ENCODE measurements at places on chromosomes 1 and 21.

DNA sequence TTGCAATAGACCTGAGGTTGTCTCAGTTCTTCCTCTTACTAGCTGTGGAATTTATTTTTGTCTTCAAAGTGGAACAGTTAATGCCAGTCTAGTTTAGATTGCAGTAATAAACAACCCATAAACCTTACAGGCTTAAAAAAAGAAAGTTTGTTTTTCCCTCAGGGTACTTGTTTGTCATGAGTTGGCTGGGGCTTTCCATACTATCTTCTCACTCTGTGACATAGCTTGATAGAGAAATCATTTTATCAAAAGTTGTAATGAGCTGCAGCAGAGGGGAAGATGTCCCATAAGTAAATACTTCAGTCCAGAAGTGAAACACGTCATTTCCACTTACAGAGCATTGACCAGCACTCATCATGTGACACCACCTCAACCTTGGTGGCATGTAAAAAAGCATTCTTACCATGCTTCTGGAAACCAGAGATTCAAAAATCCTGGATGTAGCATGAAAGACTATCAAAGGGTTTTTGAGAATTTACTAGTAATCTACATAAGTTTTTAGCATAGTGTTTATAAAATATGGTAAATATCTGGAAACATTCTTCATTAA, 62.8 kb upstream of the COL11A1 start:
- DNase-seq = no peak

- peak; percentile 89 for DNase-seq
These were observed 14.7 kb upstream of the GPR37L1 start for GRCh38 chr1:202107801-202108731.

DNA sequence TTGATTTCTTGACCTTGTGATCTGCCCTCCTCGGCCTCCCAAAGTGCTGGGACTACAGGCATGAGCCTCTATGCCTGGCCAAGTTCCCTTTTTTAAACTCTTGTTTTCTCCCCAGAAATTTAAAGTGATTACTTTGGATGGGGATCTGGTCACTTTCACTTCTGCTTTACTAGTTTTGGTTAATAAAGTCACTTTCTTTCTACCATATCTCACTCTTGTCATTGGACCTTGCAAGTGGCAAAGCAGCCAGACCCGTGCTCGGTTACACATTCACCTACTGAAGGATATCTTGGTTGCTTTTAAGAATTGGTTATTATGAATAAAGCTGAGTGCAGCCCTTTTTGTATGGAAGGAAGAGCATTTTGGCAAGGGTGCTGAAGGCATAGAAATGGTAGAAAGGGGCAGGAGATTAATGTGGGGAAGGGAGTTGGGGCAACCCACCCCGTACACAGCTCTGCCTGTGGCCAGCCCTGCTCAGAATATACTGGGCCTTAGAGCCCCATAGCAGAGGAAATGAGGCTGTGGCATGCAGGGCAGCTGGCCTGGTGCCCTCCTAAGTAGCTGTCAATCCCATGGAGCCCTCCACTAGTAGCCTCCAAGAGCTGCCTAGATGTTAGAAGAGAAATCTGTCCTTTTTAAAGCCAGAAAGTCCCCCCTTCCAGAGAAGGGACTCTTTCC, 40.7 kb downstream of the CD2 start:
- no peak for DNase-seq

DNA sequence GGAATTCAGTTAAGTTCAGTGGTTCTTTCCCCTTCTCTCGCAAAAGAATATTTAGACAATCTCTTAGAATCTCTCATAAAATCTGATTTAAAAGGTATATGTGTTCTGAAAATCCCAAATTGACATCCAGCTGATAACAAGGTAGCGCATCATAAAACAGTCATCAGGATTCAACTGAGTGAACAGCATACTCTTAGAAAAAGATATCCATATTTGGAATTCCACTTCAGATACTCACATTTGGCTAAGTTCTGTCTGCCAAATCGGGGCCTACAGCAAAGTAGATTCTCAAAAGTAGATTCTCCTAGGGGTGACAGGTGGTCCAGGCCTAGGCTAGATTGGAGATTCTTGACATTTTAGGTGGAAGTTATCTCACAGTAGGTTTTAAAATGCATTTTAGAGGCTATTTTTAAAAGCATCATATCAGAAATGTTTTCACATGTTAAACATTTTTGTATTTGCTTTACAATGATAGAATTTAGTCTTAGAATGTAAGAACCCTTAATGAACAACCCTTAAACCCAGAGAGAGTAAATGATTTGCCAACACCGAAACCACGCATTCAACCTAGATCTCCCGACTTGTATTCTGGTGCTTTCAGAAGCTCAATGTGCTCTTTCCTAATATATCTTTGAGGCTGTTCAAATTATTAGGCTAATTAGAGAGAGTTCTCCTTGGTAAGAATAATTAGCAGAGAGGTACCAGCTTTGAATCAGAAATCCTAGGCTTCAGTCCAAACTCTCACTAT, 318.9 kb downstream of the LMO4 start:
- no peak for DNase-seq

DNA sequence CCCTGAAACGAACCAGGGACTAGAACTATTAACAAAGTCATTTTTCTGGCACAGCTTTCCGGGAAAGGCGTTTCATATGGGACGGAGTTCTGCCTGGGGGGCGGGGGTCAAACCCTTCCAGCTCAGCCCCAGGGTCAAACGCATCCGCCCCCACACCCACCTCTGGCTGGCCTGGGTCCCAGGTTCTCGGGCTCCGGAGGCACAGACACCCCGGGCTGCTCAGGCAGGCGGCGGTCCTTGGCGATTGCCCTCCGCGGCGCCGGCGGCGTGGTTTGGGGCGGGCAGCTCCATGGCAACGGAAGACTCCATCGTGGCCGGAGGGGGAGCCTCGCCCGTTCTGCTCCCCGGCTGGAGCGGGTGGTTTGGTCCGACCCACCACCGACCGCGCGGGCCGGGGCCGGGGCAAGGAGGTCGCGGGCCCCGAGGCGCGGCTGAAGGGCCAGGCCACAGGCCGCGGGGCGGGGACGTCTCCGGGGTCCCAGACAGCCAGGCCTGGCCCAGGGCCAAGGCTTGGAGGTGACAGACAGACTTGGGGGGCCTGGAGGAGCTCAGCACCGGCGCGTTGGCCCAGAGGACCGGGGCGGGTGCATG, at the start of gene CFAP74:
TSS of gene CFAP74 (minus strand) at position 246 of the 591 bp plus-strand sequence. CDS start 12,830 bp downstream, outside the sequence.
- DNase-seq = no peak

DNA sequence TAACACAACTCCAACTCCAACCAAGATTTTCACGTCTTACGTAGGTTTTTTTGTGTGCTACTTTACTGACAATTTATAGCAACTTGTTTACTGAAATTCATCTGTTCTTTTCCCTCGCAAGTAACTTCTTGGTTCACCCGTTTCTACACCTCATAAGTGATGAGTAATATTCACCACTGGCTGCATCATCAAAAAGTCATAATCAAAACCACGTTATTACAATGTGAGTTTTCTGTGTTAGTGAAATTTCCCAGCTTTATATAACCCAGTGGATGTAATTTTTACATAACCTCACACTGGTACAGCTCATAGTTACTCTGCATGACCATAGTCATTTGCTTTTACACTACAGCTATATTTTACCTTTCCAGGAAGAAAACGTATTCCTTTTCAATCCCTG, 401.1 kb upstream of the LYPLAL1 start:
- no peak for DNase-seq

GRCh38 chr21:18153063-18153462, 91.6 kb upstream of the CHODL start:
- DNase-seq = no peak

GRCh38 chr1:181637998-181638397, 154.7 kb downstream of the CACNA1E start:
- DNase-seq = no peak

DNA sequence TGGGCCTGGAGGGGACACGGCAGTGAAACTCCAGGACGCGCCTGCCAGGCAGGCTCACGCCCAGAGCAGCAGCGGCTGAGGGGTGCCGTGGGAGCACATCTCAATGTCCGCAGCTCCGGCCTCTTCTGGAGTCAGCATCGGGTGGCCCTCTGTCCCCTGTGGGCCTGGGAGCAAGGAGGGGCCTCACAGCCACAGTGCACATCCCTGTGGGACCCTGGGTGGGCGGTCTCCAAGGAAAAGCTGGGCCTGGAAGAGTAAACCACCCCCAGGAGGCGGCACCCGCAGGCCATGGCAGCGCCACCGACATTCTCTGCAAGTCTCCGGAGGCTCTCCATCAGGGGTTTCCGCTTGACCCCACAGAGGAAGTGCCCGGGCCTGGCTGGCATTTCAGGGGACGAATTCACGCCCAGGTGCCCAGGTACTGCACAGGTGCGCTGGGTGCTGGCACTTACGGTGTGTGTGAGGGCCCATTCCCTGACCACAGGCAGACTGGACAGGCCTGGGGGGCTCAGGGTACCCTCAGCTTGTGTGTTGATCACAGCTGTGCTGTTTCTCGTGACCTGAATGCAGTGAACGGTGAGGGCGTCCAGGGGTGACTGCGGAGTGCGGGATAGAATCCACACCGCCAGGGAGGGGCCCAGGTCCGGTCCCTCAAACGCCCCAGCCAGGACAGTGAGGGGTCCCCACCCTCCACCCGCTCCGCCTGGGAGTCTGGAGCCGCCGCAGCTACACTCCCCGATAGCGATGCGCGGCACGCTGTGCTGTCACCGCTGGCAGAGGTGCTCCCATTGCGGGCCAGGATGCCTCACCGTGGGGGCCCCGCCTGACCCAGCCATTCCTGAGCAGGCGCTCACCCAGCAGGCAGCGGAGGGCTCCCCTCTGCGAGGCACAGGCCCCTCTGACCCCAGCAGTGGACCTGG, 16.6 kb upstream of the RNF223 start:
- no peak for DNase-seq

DNA sequence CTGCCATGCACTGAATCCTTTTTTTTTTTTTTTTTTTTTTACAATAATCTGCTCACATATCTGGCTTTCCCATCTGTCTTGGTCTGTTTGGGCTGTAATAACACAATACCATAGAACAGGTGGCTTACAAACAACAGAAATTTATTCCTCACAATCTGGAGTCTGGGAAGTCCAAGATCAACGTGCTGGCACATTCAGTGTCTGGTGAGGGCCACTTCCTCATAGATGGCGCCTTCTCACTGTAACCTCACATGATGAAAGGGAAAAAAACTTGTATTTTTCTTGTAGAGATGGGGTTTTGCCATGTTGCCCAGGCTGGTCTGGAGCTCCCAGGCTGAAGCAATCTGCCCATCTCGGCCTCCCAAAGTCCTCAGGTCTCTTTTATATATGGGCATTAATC, 13.0 kb upstream of the PARP1 start:
- no peak for DNase-seq
